Activated T-cell treated with anti-CD3 and anti-CD28 coated beads, Interleukin-2, amount 50 U/mL, for 72 hours (primary cell): ENCODE measurements at places on chromosomes 11 and 22. TPM values are rescaled to one million over a fixed set of nuclear protein-coding genes. Genes with fewer than 3 reads are reported as not detected.

GRCh38 chr11:10405865-10406592 lies 49.0 kb upstream of the AMPD3 start:
- no peaks in the 10 kb centered on the region for H3K27me3 ChIP-seq
- H3K36me3 ChIP-seq = no peaks in the 10 kb centered on the region
- H3K27ac ChIP-seq = no peak overlapping the region
- no peak overlapping the region for H3K4me3 ChIP-seq
- peaks cover 18% of the 10 kb centered on the region for H3K4me1 ChIP-seq

DNA sequence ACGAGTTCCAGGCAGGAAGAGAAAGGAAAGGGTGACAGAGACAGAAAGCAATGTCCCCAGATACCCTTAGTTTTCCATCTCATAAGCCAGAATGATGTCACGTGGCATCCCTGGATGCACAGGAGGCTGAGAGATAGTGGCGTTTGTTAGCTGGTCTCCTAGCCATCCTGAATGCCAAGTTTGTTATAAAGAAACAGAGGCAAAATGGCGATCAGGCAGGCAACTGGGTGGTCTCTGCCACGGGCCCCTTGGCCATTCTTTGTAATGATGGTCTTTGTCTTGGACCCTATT lies 5.3 kb downstream of the SMIM38 start:
- H3K27me3 ChIP-seq = peaks cover 9% of the 10 kb centered on the region
- H3K4me3 ChIP-seq = no peak overlapping the region
- H3K4me1 ChIP-seq = peaks cover 6% of the 10 kb centered on the region
- H3K27ac ChIP-seq = no peak overlapping the region
- peaks cover 4% of the 10 kb centered on the region for H3K36me3 ChIP-seq
- no peak for DNase-seq

DNA sequence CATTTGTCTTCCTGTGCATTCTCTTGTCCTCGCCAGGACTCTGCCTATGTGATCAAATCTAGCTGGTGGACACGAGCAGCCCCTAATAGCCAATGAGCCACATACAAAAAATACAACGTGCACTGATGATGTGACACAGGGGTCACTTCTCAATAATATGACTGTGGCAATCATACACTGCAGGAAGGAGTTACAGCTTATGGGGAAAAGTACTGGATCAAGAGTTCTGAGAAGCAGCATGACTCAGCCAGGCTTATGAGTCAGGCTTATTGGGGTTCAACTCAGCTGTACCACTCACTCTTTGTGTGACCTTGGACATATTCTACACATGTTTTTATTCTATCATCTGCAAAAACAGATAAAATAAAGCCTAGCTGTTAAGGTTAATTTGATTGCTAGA lies 889.4 kb upstream of the TENM4 start:
- no peak overlapping the region for H3K27ac ChIP-seq
- peaks cover 2% of the 10 kb centered on the region for H3K36me3 ChIP-seq
- H3K27me3 ChIP-seq = no peaks in the 10 kb centered on the region
- DNase-seq = no peak
- H3K4me3 ChIP-seq = no peak overlapping the region

DNA sequence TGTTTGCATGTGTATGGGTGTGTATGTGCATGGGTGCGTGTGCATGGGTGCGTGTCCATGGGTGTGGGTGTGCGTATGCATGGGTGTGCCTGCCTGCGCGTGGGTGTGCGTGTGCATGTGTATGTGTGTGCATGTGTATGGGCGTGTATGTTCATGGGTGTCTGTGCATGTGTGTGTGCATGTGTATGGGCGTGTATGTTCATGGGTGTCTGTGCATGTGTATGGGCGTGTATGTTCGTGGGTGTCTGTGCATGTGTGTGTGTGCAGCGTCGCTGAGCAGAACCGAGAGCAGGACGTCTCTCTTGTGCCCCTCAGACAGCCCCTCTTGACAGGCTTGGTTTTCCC lies 13.9 kb downstream of the IL17REL start:
- H3K36me3 ChIP-seq = no peaks in the 10 kb centered on the region
- H3K4me3 ChIP-seq = no peak overlapping the region
- H3K27me3 ChIP-seq = peaks cover 6% of the 10 kb centered on the region
- DNase-seq = no peak
- no peaks in the 10 kb centered on the region for H3K4me1 ChIP-seq

GRCh38 chr22:30602049-30602448 lies 4.9 kb upstream of the TCN2 start:
- DNase-seq = no peak
- H3K4me3 ChIP-seq = no peak overlapping the region
- H3K4me1 ChIP-seq = peaks cover 23% of the 10 kb centered on the region

GRCh38 chr22:35631597-35631996 lies 14.5 kb upstream of the MB start:
- peaks cover 5% of the 10 kb centered on the region for H3K27me3 ChIP-seq
- no peak overlapping the region for H3K27ac ChIP-seq
- peaks cover 62% of the 10 kb centered on the region for H3K4me1 ChIP-seq
- peak; percentile 51 for DNase-seq
- H3K36me3 ChIP-seq = peaks cover 6% of the 10 kb centered on the region
- no peak overlapping the region for H3K4me3 ChIP-seq

GRCh38 chr11:60378354-60378753 lies at the start of gene MS4A7:
TSS of gene MS4A7 (plus strand) at chr11:60378532. CDS start at chr11:60383142, 4,610 bp downstream.
- no peaks in the 10 kb centered on the region for H3K4me1 ChIP-seq
- H3K27ac ChIP-seq = no peak within 1 kb of the TSS
- no peak within 1 kb of the TSS for H3K4me3 ChIP-seq
- DNase-seq = no peak

- peaks cover 2% of the 10 kb centered on the region for H3K27me3 ChIP-seq
- no peak overlapping the region for H3K4me3 ChIP-seq
- DNase-seq = no peak
- H3K36me3 ChIP-seq = no peaks in the 10 kb centered on the region
- H3K4me1 ChIP-seq = no peaks in the 10 kb centered on the region
These were observed 126.3 kb downstream of the C11orf91 start for GRCh38 chr11:33574331-33574730.

GRCh38 chr11:116473206-116473769 lies 299.5 kb downstream of the BUD13 start:
- DNase-seq = no peak
- H3K36me3 ChIP-seq = no peaks in the 10 kb centered on the region
- no peak overlapping the region for H3K27ac ChIP-seq
- H3K4me1 ChIP-seq = no peaks in the 10 kb centered on the region
- no peak overlapping the region for H3K4me3 ChIP-seq
- H3K27me3 ChIP-seq = peaks cover 26% of the 10 kb centered on the region

DNA sequence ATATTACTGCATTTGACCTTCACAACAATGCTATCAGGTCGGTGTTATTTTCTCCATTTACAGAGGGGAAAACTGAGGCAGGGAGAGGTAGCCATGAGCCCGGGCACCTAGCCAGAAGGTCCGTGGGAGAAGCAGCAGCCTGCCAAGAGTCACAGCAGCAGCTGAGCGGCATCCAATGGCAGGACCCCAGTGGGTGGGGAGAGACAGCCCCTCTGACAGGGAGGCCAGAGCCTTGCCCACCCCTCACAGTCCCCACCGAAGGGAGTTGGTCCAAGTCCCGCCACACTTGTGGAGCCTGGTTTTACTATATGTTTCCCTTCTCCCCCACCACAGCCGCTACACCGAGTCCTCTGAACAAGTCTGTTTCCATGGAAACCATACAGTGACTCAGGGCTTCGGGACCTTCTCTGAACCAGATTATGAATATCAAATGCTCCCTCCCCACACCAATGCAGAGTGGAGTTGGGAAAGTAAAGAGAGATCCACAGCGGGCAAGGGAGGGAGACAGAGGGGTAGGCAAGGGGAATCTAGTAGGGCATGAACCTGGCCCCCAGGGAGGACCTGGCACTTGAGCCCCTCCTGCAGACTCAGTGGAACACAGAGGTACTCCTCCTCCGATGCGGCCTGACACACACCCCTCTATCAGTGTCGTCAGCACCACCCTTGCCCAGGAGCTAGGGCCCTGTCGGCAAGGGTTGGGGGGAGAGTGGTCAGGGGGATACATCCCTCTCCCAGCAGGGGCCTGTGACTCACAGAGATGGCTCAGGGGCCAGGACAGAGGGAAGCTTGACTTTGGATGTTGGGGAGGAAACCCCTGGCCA lies 2.5 kb downstream of the CHST1 start:
- peak; percentile 27 for DNase-seq
- H3K4me1 ChIP-seq = peaks cover 7% of the 10 kb centered on the region
- peak overlapping the region; percentile 58 for H3K4me3 ChIP-seq
- no peaks in the 10 kb centered on the region for H3K36me3 ChIP-seq

DNA sequence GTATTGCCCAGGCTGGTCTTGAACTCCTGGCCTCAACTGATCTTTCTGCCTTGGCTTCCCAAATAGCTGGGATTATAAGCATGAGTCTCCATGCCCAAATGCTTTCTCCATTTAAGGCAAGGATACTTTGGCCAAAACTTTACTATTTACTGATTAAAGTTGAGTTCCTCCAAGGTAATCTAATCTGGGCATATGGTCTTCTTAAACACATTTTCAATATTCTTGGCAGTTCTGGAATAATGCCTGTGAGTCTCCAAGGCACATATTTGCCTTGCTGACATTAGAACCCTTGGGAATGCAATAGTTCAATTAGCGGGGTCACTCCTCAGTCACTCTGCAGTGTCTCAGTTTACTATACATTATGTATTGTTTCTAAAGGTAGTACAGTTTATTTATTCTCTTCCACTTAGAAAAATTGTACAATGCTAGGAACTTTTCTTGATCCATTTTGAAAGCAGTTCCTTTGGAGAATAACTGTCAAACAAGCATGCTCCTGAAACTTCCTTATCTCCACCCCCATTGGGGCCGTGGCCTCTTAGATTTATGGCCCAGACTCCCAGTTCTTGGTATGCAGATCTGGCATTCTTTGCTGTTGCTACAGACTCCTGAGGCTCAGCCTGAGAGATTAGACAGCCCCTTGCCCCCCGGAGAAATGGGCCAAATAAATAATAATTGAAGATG lies 13.1 kb upstream of the RAB38 start:
- H3K36me3 ChIP-seq = peaks cover 5% of the 10 kb centered on the region
- H3K27me3 ChIP-seq = peaks cover 29% of the 10 kb centered on the region
- no peak overlapping the region for H3K4me3 ChIP-seq
- H3K4me1 ChIP-seq = no peaks in the 10 kb centered on the region
- no peak overlapping the region for H3K27ac ChIP-seq

DNA sequence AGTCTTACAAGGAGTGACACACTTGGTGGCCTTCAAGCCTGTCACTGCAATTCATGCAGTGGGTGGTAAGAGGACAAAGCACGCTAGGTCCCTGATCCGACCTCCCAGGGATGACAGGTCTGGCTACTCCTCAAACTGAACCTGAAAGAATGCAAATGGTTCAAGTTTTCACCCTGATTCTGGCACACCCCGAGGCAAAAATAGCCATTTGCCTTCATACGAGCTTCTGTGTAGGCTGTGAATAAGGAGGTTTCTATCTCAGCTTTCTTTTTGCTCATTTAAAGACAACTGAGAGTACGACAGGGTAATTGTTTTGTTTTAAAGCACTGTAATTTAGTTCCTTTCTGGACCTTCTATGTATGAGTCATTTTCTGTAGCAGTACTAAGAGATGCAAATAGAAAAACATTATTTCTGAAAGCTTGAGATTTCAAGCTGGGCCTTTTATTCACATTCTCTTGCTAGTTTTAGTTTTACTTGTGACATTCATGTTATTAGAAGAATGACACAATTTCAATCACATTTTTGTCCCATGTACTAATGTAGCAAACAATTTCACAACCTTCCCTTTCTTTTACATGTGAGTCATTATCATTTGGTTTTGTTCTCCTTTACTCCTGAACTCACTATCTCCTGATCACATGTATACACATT lies 56.6 kb upstream of the FDX1 start:
- H3K4me1 ChIP-seq = peaks cover 47% of the 10 kb centered on the region
- DNase-seq = peak; percentile 31
- H3K4me3 ChIP-seq = peak overlapping the region; percentile 15

- H3K27me3 ChIP-seq = peaks cover 19% of the 10 kb centered on the region
- no peaks in the 10 kb centered on the region for H3K4me1 ChIP-seq
- no peak overlapping the region for H3K4me3 ChIP-seq
These were observed 272.8 kb downstream of the CTTN start for GRCh38 chr11:70671083-70671482.

- H3K36me3 ChIP-seq = no peaks in the 10 kb centered on the region
- peaks cover 16% of the 10 kb centered on the region for H3K27me3 ChIP-seq
- H3K27ac ChIP-seq = no peak overlapping the region
These were observed 65.9 kb downstream of the KREMEN1 start for GRCh38 chr22:29138556-29139305.

- H3K27me3 ChIP-seq = peaks cover 23% of the 10 kb centered on the region
- no peak overlapping the region for H3K27ac ChIP-seq
- H3K36me3 ChIP-seq = peaks cover 5% of the 10 kb centered on the region
- no peak overlapping the region for H3K4me3 ChIP-seq
These were observed 20.2 kb upstream of the PATL1 start for GRCh38 chr11:59689015-59689414.

DNA sequence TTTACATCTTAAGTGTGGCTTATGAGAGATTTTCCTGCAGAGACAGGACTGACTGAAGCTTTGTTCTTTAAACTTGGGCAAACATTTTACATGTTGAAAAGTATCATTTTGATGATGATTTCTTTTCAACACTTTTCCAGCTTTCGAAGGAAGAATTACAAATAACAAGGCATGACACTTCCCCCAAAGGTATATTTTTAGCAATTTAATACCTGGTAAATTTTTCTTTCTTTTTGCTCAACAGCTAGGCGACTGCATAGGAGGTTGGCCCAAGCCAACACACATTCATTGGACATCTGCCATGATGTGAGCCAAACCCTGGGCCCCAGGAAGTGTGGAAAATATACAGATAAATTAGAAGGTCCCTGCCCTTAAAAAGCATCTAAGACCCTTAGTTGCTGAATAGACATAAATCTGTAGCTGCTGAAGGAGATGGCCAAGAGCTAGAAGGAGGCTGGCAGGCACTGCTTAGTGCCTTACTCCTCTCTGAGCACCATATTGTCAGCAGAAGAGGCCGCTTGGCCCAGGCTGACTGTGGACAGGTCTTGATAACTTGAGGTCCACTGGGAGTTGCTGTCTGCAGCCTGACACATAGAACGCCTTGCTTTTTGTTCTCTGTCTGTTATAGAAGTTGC lies 53.3 kb upstream of the CD44 start:
- no peak overlapping the region for H3K27ac ChIP-seq
- H3K4me1 ChIP-seq = peaks cover 82% of the 10 kb centered on the region
- no peak for DNase-seq
- H3K27me3 ChIP-seq = no peaks in the 10 kb centered on the region
- no peak overlapping the region for H3K4me3 ChIP-seq

GRCh38 chr11:70327717-70328116 lies 57.2 kb downstream of the PPFIA1 start:
- H3K27ac ChIP-seq = no peak overlapping the region
- H3K4me3 ChIP-seq = no peak overlapping the region
- no peaks in the 10 kb centered on the region for H3K27me3 ChIP-seq
- peaks cover 10% of the 10 kb centered on the region for H3K4me1 ChIP-seq
- H3K36me3 ChIP-seq = peaks cover 8% of the 10 kb centered on the region

- peaks cover 88% of the 10 kb centered on the region for H3K4me1 ChIP-seq
- peak; percentile 83 for DNase-seq
- H3K27ac ChIP-seq = peak within 1 kb of the TSS; percentile 95
These were observed at the start of gene SORL1 for GRCh38 chr11:121451986-121452608. TSS of gene SORL1 (plus strand) at chr11:121452314. CDS start at chr11:121452332, 18 bp downstream.

- H3K4me1 ChIP-seq = peaks cover 11% of the 10 kb centered on the region
- DNase-seq = no peak
- peaks cover 40% of the 10 kb centered on the region for H3K27me3 ChIP-seq
- no peak overlapping the region for H3K4me3 ChIP-seq
- no peak overlapping the region for H3K27ac ChIP-seq
These were observed 3.2 kb downstream of the CREB3L1 start for GRCh38 chr11:46280706-46281105.

GRCh38 chr11:45765836-45766235 lies 39.1 kb upstream of the SLC35C1 start:
- H3K27me3 ChIP-seq = peaks cover 18% of the 10 kb centered on the region
- no peaks in the 10 kb centered on the region for H3K36me3 ChIP-seq
- peaks cover 3% of the 10 kb centered on the region for H3K4me1 ChIP-seq

Gene IGSF22
- total RNA-seq = 0.39 TPM

Gene OR56A1
- not detected for total RNA-seq

Gene OR52N4
- 2.4 TPM for total RNA-seq

Gene ZBTB16
- total RNA-seq = 4.0 TPM

Gene MYEOV
- total RNA-seq = 0.67 TPM

Gene MCAT
- 6.7 TPM for total RNA-seq

Gene TSSK2
- not detected for total RNA-seq

Gene CAPN5
- 1.0 TPM for total RNA-seq

Gene INPP5J
- total RNA-seq = 0.29 TPM
